ENCODE measurements at places on chromosomes 1 and 21. TPM values are rescaled to one million over a fixed set of nuclear protein-coding genes. Genes with fewer than 3 reads are reported as not detected.

DNA sequence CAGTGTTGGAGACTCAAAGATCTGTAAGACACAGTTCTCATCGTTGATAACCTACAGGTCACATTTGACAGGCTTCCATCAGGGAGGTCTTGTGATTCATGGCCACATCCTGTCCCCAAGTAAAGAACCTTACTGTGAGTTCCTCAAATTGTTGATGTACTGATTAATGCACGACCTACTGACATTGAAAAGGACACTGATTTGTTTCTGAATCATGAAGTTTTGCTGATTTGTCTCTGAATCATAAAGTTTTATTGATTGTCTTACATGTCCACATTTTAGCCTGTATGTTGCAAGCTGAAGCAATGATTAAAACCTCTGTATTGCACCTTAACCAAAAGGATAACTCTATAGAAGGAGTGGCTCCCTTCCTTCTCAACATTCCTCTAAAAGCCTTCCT, 476.3 kb upstream of the RUNX1 start:
- no peaks in the 10 kb centered on the region for H3K27me3 ChIP-seq
- peaks cover 26% of the 10 kb centered on the region for H3K4me1 ChIP-seq
- no peak for DNase-seq
- no peak overlapping the region for H3K4me3 ChIP-seq

The ZC3H11A gene
- total RNA-seq: 80.9 TPM

The AGMAT gene
- 0.82 TPM for total RNA-seq

The TCHHL1 gene
- not detected for total RNA-seq

All from chondrocyte (in vitro differentiated cells).